KBM-7 (cell line): ENCODE measurements at places on chromosomes 4 and X.

- no peak for DNase-seq
Measured at GRCh38 chrX:76987381-76987780, 459.8 kb upstream of the FGF16 start.

GRCh38 chrX:100935767-100936166, 7.0 kb upstream of the XKRX start:
- DNase-seq, result no peak

- DNase-seq, result no peak
Measured at GRCh38 chr4:102599886-102600285, 98.7 kb downstream of the NFKB1 start.

DNA sequence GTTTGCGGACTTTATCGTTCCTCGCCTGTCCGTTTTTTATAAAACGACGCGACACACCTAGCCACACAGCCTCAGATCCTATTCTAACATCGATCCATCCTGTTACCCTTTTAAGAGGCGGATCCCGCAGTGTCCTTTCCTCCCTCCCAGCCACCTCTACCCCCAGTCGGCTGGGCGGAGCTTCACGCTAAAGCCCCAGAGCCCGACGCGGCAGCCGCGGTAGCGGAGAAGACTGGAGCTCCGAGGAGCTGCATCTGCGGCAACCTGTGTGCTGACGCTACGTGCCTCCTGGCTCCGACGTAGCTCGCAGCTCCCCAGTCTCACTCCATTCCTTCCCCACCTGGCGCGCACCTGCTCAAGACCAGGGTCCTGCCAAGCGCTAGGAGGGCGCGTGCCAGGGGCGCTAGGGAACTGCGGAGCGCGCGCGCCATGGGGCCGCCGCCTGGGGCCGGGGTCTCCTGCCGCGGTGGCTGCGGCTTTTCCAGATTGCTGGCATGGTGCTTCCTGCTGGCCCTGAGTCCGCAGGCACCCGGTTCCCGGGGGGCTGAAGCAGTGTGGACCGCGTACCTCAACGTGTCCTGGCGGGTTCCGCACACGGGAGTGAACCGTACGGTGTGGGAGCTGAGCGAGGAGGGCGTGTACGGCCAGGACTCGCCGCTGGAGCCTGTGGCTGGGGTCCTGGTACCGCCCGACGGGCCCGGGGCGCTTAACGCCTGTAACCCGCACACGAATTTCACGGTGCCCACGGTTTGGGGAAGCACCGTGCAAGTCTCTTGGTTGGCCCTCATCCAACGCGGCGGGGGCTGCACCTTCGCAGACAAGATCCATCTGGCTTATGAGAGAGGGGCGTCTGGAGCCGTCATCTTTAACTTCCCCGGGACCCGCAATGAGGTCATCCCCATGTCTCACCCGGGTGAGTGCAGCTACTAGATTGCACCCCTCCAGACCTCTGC, at the start of gene RNF128:
Gene RNF128, plus strand, starts transcription at position 217 of the 953 bp plus-strand sequence. Its CDS starts 213 bp downstream, at position 430.
- no peak for DNase-seq

DNA sequence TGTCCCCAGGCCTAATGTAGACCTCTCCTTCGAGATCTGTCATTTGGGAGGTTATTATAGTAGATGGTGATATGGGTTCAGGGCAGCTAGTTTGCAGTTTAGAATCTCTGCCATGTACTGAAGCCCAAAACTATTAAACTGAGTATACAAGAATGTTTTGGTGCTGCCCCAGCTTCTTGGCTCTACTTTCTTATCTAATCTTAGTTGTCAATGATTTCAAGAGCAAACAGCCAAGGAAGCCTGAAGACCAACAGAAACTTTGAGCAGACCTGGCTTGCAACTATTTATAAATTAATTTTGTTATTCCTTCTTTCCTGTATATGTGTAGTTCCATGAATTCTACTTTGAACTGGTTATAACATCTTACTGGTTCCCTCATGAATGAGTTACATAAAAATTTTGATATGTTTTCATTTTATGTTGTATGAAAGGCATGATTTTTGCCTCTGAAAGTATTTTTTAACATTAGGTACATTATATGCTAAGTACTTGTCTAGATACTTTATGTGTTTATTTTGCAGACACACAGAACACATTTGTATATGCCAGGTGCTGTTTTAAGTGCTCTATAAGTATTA, 2.0 kb upstream of the MGST2 start:
- DNase-seq, result no peak

DNA sequence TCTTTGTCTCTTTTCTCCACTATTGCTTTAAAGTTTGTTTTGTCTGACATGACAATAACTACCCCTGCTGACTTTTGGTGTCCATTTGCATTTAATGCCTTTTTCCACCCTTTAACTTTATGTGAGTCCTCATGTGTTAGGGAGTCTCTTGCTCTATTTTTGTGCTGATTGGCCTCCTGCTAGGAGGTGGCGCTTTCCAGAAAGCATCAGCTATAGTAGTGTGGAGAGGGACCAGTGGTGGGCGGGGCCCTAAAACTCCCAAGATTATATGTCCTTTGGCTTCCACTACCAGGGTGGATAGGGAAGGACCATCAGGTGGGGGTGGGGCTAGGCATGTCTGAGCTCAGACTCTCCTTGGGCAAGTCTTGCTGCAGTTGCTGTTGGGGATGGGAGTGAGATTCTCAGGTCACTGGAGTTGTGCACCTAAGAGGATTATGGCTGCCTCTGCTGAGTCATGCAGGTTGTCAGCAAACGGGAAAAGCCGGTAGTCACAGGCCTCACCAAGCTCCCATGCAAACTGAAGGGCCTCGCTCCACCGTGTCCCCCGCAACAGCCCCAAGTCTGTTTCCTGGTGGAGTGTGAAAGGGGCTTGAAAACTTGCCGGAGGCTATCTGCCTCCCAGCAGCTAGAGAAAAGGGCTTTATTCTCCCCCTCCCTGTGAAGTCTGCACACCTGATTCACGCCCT, 156.3 kb downstream of the CPEB2 start:
- DNase-seq, result no peak

GRCh38 chrX:22314692-22315091, 42.0 kb downstream of the CBLL2 start:
- DNase-seq, result no peak

DNA sequence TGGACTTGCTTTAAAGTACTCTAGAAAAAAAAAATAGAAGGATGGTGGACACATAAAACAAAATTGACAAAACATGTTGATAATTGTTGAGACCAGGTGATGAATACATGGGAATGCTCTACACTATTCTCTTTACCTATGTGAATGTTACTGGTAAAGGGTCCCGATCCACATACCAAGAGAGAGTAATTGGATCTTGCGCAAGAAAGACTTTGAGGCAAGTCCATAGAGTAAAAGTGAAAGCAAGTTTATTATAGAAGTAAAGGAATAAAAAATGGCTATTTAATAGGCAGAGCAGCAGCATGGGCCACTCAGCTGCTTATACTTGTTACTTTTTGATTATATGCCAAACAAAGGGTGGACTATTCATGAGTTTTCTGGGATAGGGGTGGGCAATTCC, 34.0 kb upstream of the PRR32 start:
- DNase-seq, result no peak

DNA sequence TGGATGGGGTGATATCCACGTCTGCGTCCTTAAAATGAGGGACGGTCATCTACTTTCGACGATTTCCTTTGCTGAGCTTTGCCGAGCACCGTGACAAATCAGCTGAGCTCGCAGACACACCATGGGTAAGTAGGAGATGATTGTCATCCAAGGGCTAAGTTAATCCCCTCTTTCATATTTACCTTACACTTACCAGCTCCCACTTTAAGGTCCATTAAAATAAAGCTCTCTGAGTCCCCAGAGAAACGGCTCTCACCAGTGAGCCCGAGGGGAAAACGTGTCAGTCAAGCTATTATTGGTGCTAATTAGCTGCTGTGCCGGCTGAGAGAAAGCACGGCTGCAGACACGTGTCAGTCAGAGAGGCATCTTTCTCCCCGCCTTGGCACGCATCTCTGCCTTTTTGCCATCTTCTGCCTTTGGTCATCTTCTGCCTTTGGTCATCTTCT, 72.2 kb downstream of the CRLF2 start:
- DNase-seq, result no peak

- DNase-seq, result no peak
Measured at GRCh38 chrX:139508099-139508498, 22.4 kb upstream of the F9 start.

- DNase-seq, result peak; percentile 13
Measured at GRCh38 chrX:70754169-70754848, 154.2 kb downstream of the TEX11 start.

DNA sequence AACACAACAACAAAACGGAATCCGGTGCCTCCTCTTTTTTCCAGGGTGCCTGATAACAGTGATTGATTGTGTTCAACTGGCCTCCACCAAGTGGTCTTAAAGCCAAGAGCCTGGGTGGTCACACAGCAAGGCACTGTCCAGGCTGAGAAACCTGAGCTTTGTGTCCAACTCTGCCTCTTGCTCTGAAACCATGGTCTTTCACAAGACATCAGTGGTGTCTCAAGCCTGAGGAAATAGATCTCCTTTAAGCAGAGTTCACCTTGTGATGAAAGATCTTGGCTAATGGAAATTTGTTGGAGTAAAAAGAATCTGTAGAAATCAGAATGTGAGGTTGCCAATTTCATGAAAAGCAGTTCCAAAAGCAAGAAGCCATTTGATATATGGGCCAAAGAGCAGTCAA, 47.3 kb upstream of the ACSL1 start:
- no peak for DNase-seq

GRCh38 chrX:117508021-117508420, 608.6 kb downstream of the KLHL13 start:
- DNase-seq, result no peak

DNA sequence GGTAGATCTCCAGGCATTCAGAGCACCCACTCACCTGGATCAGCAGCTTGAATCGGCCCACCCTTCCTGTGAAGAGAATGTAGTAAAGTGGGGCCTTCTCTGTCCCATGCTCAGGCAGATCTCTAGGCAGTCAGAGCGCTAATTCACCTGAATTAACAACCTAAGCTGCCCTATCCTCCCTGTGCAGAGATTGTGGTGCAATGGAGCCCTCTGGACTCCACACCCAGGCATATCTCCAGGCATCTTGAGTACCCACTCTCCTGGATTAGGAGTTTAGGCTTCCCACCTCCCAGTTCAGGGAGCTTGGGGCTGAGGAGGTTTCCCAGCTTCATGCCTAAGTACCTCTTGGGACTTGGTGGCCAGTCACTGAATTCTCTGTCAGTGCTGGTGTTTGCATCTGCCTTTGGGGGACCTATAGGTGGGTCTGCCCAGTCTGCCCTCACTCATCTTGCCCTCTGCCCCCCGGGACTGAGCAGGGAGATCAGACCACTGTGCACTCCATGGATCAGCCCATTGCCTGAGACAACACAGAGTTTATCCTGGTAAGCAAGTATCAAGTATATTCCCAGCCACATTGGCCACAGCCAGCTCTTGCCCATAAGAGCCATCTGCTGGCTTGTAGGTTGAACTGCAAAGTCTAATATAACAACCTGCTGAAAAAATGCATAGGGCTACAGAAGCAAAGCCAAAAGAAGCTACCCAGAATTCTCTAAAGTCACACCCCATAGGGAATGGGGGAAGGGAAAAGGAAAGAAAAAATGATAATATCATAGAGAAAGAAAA, 372.9 kb downstream of the KLHL13 start:
- peak; percentile 6 for DNase-seq

- DNase-seq, result no peak
Measured at GRCh38 chr4:680551-680927, 6.2 kb downstream of the MYL5 start.

DNA sequence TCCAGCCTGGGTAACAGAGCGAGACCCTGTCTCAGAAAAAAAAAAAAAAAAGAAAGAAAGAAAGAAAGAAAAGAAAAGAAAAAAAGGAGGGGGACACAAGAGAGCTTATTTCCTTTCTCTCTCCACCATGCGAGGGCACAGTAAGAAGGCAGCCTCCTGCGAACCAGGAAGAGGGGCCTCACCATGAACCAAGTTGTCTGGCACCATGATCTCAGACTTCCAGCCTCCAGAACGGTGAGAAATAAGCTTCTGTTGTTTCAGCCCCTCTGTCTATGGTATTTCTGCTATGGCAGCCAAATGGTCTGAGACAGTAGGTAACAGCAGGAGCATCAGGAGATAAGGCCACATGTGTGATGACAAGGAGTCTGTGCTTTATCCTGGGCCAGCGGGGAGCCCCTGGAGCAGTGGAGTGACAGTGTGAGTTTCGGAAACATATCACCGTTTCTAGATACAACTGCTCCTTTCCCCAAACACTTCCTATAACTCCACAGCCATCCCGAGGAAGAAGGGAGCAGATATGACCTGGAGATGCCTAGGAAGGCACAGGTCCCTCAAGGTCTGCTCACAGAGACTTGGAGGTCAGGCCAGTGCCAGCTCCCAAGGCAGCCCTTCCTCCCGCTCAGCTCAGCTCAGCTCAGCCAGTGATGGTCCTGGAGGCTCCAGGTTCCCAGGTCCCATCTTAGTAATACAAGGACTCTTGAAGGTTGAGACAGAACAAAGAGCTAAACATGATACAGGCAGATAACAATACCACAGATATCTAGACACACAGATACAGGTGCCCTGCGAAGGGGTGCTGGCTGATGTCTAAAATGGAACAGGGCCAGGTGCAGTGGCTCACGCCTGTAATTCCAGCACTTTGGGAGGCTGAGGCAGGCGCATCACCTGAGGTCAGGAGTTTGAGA, 17.7 kb downstream of the JAKMIP1 start:
- DNase-seq, result no peak

- DNase-seq, result no peak
Measured at GRCh38 chr4:24820541-24820940, 25.2 kb downstream of the SOD3 start.

- no peak for DNase-seq
Measured at GRCh38 chr4:172726001-172726423, 442.6 kb upstream of the GALNT7 start.

GRCh38 chrX:48492293-48492910, 16.4 kb upstream of the PORCN start:
- DNase-seq, result peak; percentile 36

- no peak for DNase-seq
Measured at GRCh38 chr4:94363136-94363655, 20.6 kb upstream of the HPGDS start.

DNA sequence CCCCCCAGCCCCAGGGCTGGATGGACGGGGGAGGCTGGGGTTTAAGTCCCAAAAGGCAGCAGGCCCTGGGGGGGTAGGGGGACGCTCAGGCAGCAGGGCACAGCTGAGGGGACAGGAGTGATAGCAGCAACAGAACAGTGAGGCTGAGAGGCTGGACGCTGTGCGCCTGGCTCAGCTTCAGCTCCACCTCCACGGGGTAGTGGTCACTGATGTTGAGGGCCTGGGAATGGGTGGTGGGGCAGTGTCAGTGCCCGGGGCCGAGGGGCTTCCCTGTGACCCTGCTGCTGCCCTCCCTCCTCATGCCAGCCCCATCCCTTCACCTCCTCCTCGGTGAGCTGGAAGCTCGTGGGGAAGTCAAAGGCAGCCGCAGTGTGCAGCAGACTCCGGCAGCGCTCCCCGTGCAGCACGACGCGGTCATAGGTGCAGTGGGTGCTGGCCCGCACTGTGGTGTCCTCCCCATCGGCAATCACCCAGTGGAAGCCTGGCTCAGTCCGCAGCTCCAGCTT, 4.5 kb downstream of the RPL10 start:
- DNase-seq, result no peak

DNA sequence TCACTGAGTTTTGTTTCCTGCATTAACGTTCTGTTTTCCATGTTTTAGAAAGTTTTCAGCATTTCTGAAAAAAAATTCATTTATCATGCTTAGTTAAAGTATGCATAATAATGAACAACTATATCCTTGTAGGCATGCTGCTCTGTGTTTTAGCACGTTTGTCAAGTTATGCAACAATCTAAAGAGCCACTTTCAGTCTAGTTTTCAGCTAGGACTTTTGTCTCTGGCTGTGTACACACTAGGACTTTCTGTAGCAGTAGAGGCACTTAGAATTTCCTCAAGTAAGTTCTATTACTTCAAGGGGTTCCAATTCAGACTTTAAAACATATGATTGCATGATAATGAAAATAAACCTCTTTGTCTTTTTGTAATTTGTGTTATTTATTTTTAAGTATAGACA, 12.4 kb downstream of the DCAF8L1 start:
- DNase-seq, result no peak

- no peak for DNase-seq
Measured at GRCh38 chr4:151960449-151961230, 199.8 kb upstream of the GATB start.
